ENCODE measurements at places on chromosomes 3 and 15.

DNA sequence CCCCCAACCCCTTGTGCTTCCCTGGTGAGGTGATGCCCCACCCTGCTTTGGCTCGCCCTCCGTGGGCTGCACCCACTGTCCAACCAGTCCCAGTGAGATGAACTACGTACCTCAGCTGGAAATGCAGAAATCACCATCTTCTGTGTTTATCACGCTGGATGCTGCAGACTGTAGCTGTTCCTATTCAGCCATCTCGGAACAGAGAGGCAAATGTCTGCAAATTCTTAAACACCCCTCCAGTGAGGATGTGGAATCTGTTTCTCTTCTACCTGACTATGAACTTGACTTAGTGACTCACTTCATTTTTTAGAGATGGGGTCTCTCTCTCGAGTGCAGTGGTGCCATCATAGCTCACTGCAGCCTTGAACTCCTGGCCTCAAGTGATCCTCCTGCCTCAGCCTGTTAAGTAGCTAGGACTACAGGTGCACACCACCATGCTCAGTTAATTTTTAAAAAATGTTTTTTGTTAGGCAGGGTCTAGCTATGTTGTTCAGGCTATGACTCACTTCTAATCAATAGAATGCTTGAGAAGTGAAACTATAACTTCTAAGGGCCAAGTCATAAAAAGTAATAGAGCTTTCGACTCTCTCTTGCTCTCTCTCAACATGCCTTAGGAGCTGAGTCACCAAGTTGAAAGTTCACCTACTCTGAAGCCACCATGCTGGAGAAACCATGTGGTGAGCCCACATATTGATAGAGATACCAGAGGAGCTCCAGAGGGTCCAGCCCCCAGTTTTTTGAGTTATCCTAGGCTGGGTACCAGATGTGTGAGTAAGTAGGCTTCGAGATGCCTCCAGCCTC is 11.5 kb upstream of the PARP14 start:
- peak; percentile 32 for DNase-seq

- DNase-seq = no peak
Observed at GRCh38 chr15:33907326-33907725, 61.0 kb upstream of the CHRM5 start.

- no peak for DNase-seq
Observed at GRCh38 chr3:111676211-111677006, 81.3 kb upstream of the ZBED2 start.

- DNase-seq = no peak
Observed at GRCh38 chr15:74982183-74982582, 13.2 kb upstream of the SCAMP5 start.

GRCh38 chr3:126679318-126679751 is 24.4 kb upstream of the TXNRD3 start:
- DNase-seq = peak; percentile 37

DNA sequence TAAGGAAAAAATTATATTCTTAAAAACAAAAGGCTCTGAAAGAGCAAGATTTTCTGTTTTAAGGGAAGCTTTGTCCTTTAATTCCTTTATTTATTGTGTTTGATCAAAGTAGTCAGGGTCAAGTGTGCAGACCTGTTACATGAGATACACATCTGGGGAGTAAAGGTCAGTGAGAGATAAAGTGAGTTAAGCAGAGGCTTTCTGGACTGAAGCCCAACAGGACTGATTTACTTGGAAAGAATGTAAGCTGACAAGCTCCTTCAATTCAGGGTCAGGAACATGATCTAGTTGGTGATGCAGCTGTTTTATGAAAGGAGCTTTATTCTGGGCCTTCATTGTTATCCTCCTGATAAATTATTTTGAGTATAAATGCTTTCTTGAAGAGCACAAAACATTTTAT is 20.7 kb upstream of the OTOL1 start:
- no peak for DNase-seq

GRCh38 chr3:159732172-159733111 is 256.2 kb upstream of the IL12A start:
- peak; percentile 52 for DNase-seq

- peak; percentile 80 for DNase-seq
Observed at GRCh38 chr3:23650371-23651140, 155.2 kb upstream of the UBE2E1 start.

GRCh38 chr3:157752956-157753786 is 250.0 kb upstream of the VEPH1 start:
- DNase-seq = no peak

DNA sequence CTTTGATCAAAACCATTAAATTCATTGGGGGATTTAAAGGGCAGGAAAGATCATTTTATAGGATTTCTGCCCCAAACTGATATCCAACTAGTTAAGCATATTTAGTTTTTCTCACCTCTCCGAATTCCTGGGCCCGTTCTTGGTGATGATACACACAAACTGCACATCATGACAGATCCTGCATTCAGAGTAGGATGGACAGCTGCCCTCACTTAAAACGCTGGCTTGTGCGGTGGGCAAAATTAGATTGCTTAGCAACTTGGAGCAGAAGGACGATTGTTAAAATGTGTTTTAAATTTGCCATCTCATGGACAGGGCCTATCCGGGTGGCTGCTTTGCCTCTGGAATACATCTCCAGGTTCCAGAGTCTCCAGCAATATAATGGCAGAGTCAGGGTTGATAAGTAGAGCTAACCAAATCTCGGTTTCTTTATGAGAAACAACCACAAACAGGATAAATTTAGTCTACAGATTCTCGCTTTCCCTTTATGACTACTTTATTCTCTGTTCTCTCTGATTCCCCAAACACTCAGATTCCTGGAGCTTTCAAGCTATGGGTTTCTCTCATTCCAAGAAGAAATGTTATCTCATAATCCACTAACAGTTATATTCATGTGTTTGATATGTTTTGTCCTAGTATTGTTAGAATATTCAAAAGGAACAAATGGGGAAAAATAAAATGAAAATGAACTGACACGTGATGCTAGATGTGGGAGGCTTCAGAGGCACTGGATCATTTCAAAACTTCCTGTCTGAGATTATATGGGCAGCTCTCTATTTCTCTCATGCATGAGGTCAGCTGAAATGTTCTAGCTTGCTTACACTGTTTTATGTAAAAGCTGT is 1014.1 kb upstream of the SEMA6D start:
- no peak for DNase-seq

DNA sequence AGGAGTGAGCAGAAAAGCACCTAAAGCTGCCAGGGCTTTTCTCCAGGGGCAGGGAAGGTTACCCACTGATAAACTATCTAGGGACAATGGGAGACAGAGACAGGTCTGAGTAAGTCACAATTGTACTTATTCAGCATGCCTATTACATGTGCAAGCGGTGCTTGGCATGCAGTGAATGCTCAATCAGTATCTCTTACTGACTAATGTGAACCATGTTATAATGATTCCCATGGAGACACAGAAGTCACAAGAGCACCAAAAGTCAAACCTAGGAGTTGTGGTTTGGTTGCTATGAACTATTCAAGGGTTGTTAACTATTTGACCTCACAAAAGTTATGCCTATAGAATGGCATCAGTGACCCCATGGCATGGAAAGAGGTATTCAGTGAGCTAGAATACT is 50.0 kb upstream of the RASGRP1 start:
- DNase-seq = no peak

GRCh38 chr3:60085649-60086048 is 1035.8 kb upstream of the CFAP20DC start:
- no peak for DNase-seq

DNA sequence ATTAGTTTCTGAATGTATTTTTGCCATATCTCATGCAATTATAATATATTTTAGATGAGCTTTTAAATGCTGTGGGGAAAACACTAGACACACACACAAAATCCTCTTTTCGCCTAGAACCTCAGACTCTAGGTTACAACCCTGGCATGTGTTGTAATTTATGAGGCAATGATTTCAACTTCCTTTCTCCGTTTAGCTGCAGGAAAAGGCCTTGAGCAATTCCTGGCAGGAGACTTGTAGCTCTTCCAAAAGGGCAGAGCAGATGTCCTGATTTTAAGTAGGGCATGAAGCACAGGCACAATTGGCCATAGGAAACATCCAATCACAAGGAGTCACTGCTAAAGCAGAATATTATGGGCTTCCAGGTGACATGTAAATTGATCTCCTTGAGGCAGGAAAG is 82.0 kb downstream of the GPR156 start:
- DNase-seq = peak; percentile 39

DNA sequence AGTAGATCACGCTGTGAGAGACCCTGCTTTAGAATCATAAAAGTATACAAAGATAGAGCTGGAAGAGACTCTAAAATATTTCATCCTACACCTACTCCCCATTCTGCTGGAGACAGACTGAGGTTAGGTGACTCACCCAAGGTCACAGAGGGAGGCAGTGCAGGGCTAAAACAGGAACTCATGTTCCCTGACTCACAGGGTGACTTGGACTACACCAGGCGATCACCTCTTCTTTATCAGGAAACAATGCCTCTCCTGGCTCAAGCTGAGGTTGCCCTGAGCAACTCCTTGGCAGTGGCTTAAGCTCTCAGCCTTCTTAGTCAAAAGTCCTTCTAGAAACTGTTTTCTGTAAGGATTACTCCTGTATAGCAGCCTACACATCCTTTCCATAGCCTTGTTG is 26.4 kb upstream of the TNFAIP8L3 start:
- peak; percentile 77 for DNase-seq

- DNase-seq = no peak
Observed at GRCh38 chr3:171809611-171809860, 747 bp downstream of the PLD1 start.

GRCh38 chr3:72538070-72538745 is 310.0 kb downstream of the SHQ1 start:
- no peak for DNase-seq

DNA sequence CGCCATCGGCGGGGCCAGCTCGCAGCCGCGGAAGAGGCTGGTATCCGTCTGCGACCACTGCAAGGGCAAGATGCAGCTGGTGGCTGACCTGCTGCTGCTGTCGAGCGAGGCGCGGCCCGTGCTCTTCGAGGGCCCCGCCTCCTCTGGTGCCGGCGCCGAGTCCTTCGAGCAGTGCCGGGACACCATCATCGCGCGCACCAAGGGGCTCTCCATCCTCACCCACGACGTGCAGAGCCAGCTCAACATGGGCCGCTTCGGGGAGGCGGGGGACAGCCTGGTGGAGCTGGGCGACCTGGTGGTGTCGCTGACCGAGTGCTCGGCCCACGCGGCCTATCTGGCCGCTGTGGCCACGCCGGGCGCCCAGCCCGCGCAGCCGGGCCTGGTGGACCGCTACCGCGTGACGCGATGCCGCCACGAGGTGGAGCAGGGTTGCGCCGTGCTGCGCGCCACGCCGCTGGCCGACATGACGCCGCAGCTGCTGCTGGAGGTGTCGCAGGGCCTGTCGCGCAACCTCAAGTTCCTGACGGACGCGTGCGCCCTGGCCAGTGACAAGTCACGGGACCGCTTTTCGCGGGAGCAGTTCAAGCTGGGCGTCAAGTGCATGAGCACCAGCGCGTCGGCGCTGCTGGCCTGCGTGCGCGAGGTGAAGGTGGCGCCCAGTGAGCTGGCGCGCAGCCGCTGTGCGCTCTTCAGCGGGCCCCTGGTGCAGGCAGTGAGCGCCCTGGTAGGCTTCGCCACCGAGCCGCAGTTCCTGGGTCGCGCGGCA is 1.8 kb downstream of the TLNRD1 start:
- DNase-seq = no peak

GRCh38 chr3:153130312-153130977 is 31.6 kb upstream of the RAP2B start:
- DNase-seq = no peak

- no peak for DNase-seq
Observed at GRCh38 chr15:76533060-76533820, 196.7 kb downstream of the ISL2 start.
